ENCODE measurements at places on chromosomes 2 and 18.

GRCh38 chr18:36771245-36771644, 57.6 kb downstream of the TPGS2 start:
- DNase-seq = no peak

- no peak for DNase-seq
Observed at GRCh38 chr2:34266908-34267697, 668.0 kb upstream of the FAM98A start.

GRCh38 chr2:37885329-37885993, 39.6 kb upstream of the RMDN2 start:
- DNase-seq = no peak

DNA sequence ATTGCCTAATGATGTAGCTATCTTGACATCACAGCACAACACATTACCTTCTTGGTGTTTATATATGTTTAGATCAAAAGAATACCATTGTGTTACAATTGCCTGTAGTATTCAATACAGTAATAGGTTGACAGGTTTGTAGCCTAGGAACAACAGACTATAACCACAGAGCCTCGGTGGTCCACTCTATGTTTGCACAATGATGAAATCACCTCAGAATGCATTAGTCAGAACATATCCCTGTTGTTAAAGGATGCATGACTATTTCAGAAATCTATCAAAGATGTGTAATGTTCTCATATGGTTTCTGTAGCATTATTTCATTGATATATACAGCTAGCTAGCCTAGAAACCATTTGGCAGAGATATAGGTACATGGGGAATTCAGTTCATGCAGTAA, 8.9 kb downstream of the METTL5 start:
- DNase-seq = no peak

GRCh38 chr2:241519669-241520068, 11.3 kb upstream of the STK25 start:
- DNase-seq = no peak

DNA sequence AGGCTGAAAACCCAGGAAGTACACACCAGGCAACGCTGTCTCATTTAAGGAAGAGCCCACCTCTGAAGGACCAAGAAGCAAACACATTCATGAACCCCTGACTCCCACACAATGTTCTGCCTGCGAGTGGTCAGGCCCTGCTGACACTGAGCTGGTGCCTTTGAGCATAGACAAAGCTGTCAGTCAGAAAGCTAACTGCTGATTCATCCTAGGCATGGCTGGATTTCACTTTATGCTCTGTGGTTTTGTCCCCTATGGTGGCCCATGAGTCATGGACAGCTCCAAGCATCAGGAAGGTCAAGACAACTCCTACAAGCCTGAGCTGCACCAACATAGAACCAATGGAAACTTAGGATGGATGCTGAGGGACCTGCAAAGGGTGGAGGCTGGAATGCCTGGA, 78.9 kb downstream of the UXS1 start:
- DNase-seq = no peak

DNA sequence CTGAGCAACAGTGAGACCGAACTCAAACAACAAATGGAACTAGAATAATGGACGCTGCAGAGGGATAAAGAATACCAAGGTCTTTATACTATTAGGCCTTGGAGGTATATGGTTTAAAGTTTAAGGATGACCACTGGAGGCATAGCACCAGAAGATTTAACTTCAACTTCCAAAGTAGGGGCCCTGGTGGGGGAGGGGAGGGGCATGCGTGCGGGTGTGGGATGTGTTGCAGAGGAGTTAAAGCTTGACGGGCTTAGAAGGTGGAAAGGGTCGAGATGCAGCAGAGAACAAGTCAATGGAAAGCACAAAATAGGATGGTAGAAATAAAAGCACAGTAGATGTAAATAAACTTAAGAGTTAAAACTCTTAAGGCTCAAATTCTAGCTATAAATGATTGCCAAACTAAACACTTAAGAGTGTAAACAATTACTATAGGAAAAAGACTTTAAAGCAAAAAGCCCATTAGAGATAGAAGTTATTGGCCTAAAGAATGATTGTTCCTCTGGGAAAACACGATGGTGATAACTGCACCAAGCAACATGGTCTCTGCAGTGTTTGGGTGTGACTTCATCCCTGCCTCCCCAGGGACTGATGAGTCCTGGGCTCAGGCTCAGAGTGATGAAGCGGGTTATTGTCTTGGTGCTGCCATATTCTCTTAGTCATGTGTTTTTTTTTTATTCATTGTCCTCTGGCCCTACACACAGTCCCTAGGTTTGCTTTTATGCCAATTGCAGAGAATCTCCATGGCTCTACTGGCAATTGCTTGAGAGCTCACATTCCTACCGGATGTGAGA, 13.0 kb downstream of the RRM2 start:
- no peak for DNase-seq

DNA sequence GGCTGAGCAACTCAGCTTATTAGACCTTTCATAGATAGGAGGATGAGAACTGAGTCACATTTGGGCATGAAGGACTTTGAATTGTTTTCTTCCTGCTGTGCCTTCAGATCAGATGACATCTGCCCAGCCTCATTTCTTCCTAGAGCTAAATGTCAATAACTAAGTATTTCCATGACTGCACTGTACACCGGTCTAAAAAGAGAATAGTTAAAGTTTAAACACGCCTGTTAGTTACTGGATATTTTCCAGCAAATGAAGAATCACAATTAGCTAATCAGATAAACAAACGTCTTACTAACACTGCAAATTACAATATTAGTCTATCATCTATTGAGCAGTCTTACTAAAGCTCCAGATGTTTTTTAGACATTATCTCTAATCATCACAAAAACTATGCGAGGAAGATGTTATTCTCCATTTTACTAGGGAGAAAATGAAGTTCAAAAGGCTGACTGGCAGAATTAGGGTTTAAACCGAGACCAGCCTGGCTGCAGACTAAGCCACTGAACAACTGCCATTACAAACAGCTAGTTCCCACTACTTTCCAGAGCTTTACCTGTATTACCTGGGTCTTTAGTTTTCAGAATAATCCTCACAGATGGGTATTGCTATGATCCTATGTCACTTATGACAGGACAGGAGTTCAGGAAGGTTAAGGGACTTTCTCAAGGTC, 69.4 kb upstream of the ZNF397 start:
- no peak for DNase-seq

- peak; percentile 43 for DNase-seq
Observed at GRCh38 chr18:79396431-79397246, 909 bp downstream of the NFATC1 start.

- no peak for DNase-seq
Observed at GRCh38 chr2:173881461-173881860, 83.7 kb downstream of the SP3 start.

DNA sequence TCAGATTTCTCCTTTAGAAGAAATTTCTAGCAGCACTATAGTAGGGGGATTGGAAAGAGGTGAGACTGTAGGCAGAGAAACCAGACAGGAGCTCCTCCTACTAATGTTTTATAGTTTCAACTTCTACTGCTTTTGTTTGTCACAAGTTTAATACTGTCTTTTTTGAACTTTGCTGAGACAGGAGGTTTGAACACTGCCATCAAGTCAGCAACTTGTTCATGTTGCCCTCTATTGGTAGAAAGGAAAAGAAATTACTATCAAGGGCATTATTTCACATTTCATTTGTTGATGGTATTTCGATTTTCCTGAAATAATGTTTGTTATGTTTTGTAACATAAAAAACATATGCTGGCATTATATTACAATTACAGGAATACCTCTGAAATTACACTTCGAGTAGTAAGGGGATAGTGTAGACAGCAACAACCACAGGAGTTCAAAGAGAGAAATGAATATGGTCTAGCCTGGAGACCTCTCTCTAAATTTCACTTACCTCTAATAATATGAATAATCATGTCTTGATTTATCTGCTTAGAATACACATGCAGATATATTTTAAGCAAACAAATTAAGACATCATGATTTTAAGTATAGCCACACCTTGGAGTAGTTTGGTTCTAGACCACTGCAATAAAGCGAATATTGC, 12.4 kb upstream of the CCDC88A start:
- no peak for DNase-seq

DNA sequence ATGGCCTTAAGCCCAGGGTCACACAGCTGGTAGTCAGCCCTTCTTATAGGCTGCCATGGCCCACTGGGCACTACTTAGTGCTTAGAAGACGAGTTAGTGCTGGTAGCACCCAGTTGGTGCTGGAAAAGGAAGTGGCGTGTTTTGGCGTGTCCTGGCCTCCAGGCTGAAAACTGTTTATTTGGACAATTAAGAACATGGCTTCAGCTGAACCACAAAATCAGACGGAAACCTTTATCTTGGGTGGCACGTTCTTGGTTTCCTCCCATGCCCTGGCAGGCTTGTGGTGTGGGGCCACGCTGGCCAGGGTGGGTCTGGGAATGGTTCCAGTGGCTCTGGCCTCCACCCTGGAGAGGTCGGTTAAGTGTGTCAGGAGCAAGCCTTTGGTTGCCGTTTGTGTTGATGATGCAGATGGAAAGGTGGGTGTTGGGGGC, 141.5 kb upstream of the HAAO start:
- no peak for DNase-seq

GRCh38 chr2:143792602-143793001, 663.4 kb downstream of the ARHGAP15 start:
- DNase-seq = no peak

- no peak for DNase-seq
Observed at GRCh38 chr2:240187989-240188590, 47.6 kb upstream of the OTOS start.

GRCh38 chr2:118850168-118850900, 2.9 kb upstream of the EN1 start:
- no peak for DNase-seq

DNA sequence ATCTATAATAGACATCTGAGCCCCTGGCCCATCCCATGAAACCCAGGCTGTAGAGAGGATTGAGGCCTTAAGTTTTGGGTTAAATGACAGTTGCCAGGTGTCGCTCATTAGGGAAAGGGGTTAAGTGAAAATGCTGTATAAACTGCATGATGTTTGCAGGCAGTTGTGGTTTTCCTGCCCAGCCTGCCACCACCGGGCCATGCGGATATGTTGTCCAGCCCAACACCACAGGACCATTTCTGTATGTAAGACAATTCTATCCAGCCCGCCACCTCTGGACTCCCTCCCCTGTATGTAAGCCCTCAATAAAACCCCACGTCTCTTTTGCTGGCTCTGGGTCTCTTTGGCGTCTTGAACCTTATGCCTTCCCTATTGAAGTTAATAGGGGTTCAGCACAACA, 110.7 kb downstream of the XRCC5 start:
- no peak for DNase-seq

DNA sequence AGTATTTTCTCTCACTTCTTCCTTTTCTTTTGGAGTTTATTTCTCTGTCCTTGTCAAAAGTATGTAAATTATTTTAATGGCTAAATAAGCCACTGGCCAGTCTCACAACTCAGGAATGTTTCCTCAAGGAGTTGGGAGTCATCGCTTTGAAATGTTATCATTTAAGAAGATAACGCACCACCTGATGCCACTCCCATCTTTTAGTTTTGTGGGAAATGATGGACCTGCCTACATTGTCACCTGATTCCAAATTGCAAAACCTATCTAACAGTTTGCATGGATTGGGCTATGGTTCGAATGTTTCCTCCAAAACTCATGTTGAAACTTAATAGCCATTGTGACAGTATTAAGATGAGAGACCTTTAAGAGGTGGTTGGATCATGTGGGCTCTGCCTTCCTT, 32.4 kb upstream of the PPM1B start:
- no peak for DNase-seq

GRCh38 chr2:3647831-3648651, 10.0 kb upstream of the ALLC start:
- no peak for DNase-seq

- DNase-seq = no peak
Observed at GRCh38 chr18:35167332-35167731, 73.5 kb upstream of the ZNF397 start.

DNA sequence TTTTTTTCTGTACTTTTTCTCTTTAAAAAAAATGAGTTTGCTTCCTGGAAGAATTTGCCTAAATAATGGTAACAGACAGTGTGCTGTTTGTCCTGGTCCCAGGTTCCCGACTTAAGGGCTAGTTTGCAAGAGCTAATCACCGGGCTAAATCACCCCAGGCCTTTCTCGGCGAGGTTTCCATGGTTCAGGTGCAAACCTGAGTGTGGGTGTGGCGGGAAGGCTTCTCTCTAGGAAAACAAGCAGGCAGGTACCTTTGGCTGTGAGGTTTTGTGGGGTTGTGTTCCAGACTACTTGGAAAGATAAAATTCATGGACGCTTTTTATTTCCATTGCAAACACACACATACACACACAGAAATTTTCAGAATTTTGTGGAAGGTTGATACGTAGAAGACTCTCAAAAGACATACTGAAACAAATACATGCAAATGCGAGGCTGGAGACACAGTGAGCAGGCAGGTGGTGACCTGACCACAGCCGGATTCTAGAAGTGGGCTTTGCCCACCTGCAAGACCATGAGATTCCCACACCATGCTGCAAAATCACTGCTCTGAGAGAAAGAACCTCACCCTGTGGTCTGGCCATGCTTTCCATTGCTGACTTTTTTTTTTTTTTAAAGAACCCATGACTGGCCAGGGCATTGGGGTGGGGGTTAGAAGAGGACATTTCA, 815 bp downstream of the CNDP1 start:
- DNase-seq = no peak

- no peak for DNase-seq
Observed at GRCh38 chr2:50951437-50951836, 80.5 kb downstream of the NRXN1 start.

DNA sequence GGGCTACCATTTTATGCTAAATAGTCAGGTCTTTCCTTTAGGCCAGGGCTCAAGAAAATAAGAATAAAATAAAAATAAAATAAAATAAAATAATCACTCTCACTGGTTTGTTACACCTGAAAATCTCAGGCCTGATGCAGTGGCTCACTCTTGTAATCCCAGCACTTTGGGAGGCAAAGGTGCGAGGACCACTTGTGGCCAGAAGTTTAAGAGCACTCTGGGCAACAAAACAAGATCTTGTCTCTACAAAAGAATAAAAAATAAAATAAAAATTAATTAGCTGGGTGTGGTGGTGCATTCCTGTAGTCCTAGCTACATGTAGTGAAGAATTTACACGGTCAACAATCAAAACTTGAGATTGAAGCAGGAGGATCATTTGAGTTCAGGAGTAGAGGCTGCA, 159.4 kb downstream of the NRXN1 start:
- DNase-seq = no peak

- DNase-seq = no peak
Observed at GRCh38 chr18:22322243-22322691, 95.4 kb downstream of the CTAGE1 start.

- DNase-seq = no peak
Observed at GRCh38 chr2:25036221-25036559, 5.7 kb upstream of the EFR3B start.

DNA sequence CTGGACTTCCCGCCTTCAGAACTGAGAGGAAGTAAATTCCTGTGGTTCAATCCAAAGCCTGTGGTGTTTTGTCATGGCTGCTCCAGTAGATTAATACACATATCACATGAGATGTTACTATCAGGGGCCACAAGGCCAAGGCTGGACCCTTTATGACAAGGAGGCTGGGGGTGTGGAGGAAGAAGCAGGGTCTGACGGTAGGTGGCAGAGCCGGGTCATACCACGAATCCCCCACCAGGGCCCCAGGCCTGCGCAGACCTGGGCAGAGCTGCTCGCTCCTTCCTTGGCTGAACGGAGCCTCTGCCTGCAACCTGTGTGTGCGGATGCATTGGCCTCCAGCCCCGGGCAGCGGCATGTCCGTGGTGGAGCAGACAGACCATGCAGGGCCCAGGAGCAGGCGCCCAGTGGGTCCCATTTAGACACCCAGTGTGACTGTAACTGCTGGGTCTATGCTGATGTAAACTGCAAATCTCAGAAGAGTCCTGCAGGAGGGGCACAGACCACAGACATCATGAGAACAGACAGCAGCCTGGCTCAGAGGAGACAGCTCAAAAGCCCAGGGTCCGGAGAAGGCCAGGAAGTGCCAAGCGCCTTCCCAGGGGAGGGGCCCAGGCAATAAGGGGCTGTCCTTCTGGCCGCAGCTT, 155.2 kb downstream of the PXDN start:
- no peak for DNase-seq

Data from T-helper 2 cell treated with Interferon-gamma antibody and Interleukin-4, amounts not matched to agents 5 μg/mL and 100 μg/mL, for 36 hours (primary cell).